ENCODE measurements at places on chromosomes 7 and 10.

- DNase-seq, result no peak
Measured at GRCh38 chr10:78007172-78007571, 22.1 kb downstream of the POLR3A start.

- DNase-seq, result peak; percentile 72
Measured at GRCh38 chr10:101780818-101781654, 2.2 kb downstream of the NPM3 start.

GRCh38 chr7:133633055-133633454, 380.2 kb downstream of the EXOC4 start:
- no peak for DNase-seq

GRCh38 chr10:18235477-18235876, 95.3 kb downstream of the CACNB2 start:
- no peak for DNase-seq

GRCh38 chr10:79275431-79275851, 71.8 kb upstream of the PPIF start:
- no peak for DNase-seq

- DNase-seq, result no peak
Measured at GRCh38 chr7:95139922-95140321, 184.4 kb downstream of the PON1 start.

DNA sequence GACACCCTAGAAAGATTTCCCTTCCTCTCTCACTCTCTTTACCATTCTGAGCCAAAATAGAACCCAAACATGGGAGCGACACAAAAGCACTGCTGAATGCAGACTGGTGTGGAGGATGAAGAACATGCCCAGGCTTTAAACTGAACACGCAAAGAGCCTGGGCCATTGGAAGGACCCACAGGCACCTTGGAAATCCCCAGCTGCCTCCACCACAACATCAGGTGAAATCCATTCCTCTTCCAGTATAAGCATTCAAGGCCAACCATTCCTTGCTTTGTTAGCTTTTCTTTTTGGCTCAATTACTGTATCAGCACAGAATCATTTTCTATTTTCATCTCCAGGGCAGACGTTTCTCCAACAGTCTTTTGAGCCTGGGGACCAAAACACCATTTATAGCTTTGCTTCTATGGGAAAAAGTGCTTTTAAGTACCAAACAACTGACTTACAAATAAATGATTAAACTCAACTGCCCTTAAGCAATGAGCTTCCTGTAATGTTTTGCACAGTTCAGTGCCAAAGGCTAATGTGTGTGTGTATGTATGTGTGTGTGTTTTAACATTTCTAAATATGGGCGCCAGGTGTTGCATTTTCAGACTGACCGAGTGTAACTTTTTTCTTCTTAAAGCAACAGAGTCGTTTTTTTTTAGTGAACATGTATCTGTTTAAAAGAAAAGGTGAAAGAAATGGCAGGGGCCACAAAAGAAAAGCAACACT, 16.2 kb upstream of the BLNK start:
- DNase-seq, result no peak

- no peak for DNase-seq
Measured at GRCh38 chr7:99253369-99253768, 19.3 kb upstream of the MYH16 start.

Measured in GM18507 (cell line).